ACHN (cell line): ENCODE measurements at places on chromosomes 2 and 18.

GRCh38 chr2:158079672-158080071, 22.0 kb upstream of the UPP2 start:
- no peak for DNase-seq

GRCh38 chr2:142781146-142781545, 96.3 kb upstream of the KYNU start:
- no peak for DNase-seq

- peak; percentile 55 for DNase-seq
Observed at GRCh38 chr2:211085056-211085680, 528.8 kb downstream of the CPS1 start.

DNA sequence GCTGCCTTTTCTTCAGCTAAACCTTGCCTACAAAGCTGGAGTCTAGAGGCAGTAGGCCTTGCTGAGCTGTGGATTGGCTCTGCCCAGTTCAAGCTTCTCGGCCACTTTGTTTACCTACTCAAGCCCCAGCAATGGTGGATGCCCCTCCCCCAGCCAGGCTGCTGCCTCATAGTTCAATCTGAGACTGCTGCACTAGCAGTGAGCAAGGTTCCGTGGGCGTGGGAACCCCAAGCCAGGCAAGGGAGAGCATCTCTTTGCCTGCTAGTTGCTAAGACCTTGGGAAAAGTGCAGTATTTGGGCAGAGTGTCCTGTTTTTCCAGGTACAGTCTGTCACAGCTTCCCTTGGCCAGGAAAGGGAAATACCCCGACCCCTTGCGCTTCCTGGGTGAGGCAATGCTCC, 68.9 kb downstream of the VAPA start:
- no peak for DNase-seq

- no peak for DNase-seq
Observed at GRCh38 chr18:45282101-45282812, 333.0 kb upstream of the SLC14A2 start.

DNA sequence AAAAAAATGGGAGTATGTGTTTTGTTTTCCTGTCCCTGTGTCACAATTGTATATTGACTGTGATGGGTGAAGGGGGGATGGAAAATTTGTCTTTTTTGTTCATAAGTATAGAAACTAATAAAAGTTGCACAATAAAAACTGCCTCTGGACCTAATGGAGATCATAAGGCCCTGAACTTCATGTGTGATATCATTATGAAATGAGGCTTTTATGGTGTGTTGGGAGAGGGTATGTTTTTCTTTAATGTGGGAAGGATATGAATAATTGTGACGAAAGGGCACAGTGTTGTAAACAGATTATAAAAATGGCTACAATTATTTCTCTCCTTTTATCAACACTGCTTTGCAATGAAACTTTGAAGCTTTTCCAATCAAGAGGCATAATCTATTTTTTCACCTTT, 1889.3 kb upstream of the CELF4 start:
- DNase-seq, result no peak

GRCh38 chr18:56240405-56240804, 398.0 kb downstream of the TXNL1 start:
- DNase-seq, result no peak

GRCh38 chr18:47528343-47528742, 276.9 kb upstream of the SKOR2 start:
- no peak for DNase-seq

GRCh38 chr2:127943186-127943585, 57.4 kb upstream of the AMMECR1L start:
- DNase-seq, result no peak

- no peak for DNase-seq
Observed at GRCh38 chr2:215301994-215302393, 9.9 kb upstream of the ATIC start.

GRCh38 chr2:175363699-175364098, 182.2 kb upstream of the ATP5MC3 start:
- DNase-seq, result no peak

- no peak for DNase-seq
Observed at GRCh38 chr18:10379522-10379921, 74.9 kb upstream of the APCDD1 start.

DNA sequence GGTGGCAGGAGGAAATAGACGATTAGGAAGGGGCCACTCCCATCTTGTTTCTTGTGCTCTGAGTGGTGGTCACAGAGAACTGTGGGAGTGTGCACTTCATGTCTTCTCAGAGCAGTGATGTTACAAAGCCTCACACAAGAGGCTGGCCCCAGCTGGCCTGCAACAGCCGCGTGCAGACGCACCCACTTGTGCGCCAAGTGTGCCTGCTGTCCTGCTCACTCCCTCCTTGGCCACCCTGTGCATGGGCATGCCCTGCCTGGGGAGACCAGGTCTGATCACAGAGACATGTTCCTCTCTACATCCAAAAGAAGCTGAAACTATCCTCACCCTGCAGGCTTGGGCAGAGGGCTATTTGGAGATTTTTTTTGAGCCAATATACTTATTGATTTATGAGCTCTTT, 108.4 kb downstream of the MRO start:
- DNase-seq, result no peak

- no peak for DNase-seq
Observed at GRCh38 chr2:9252002-9252357, 45.4 kb downstream of the ASAP2 start.

GRCh38 chr2:45460825-45461224, 150.2 kb downstream of the SRBD1 start:
- DNase-seq, result no peak

- peak; percentile 26 for DNase-seq
Observed at GRCh38 chr2:54722641-54723040, 821 bp upstream of the EML6 start.

- DNase-seq, result peak; percentile 61
Observed at GRCh38 chr2:28129955-28130695, 239.6 kb downstream of the BABAM2 start.

DNA sequence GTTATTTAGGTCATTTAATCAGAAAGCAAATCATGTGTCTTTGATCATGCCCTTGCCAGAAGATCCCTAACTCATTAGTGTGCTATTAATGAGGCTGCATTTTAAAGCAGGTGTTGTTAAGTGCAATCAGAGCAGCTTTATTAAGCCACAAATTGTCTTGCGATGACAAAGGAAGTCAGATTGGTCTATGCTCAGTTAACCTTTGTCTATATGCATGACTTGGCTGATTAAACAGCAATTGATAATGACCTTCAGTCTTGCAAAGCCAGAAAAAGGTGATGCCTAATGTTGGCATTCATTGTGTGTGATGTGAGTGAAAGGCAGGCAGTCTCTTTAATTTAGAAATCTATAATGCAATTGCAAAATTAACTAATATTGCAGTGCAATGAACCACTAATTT, 166.9 kb downstream of the RND3 start:
- no peak for DNase-seq

- DNase-seq, result no peak
Observed at GRCh38 chr18:44245019-44245418, 435.7 kb upstream of the SETBP1 start.

- no peak for DNase-seq
Observed at GRCh38 chr18:77052983-77053309, 79.6 kb downstream of the MBP start.

GRCh38 chr2:230505162-230505561, 89.2 kb downstream of the SP100 start:
- no peak for DNase-seq

- no peak for DNase-seq
Observed at GRCh38 chr2:100857915-100858314, 38.0 kb downstream of the NPAS2 start.

DNA sequence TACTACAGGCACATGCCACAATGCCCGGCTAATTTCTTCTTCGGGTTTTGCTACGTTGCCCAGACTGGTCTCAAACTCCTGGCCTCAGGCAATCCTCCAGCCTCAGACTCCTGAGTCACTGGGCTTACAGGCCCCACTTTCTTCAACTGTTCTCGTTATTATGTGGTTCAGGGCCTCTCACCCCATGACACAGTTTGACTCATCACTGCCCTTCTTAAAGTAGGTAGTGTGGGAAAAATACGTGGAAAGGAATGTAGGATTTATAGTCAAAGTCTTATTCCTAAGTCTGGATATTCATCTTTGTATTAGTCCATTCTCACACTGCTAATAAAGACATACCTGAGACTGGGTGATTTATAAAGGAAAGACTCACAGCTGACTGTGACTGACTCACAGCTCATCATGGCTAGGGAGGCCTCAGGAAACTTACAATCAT, 19.4 kb downstream of the CENPA start:
- peak; percentile 75 for DNase-seq

GRCh38 chr2:80887841-80888378, 583.4 kb upstream of the LRRTM1 start:
- DNase-seq, result no peak

DNA sequence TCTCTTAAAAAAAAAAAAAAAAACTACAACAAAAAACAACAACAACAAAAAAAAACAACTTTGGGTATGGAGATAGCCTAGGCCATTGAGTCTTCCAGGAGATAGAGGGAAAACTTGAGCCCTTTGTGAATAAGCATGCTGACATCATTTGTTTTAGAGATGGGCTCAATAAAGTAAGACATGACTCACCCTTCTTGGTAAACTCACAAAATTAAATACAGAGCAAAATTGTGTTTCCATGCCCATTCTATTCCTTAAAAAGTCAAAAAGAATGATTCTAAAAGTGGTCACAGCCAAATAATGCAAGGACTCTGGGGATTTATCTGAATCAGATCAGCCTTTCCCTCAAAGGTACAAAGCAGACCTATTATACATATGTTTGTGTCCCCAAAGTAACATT, 117.4 kb downstream of the ETAA1 start:
- no peak for DNase-seq
